ENCODE measurements at places on chromosomes 12 and 14.

DNA sequence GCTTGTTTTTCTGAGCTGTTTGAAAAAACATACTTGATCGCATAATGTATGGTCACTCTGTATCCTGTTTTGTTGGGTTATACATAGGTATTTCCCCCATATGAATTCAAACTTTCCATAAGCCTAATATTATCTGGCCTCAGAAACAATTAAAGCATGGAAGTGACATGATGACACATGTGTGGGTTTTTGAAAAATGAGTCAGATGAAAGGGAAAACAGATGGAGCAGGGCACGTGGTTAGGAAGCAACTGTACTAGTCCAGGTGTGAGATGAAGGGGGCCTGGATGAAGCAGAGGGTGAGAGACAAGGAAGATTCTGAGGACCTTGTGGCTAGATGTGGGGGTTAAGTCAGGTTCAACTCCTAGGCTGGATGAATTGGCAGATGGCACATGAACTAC is 92.7 kb upstream of the DNM1L start:
- no peak for DNase-seq

- peak; percentile 81 for DNase-seq
Observed at GRCh38 chr12:7092229-7092985, at the start of gene C1R. C1R (minus strand) TSS chr12:7092445; CDS start chr12:7092388, 57 bp downstream.

GRCh38 chr12:92860521-92860920 is 68.6 kb downstream of the EEA1 start:
- DNase-seq = no peak

- no peak for DNase-seq
Observed at GRCh38 chr14:75689012-75689411, 28.0 kb downstream of the TTLL5 start.

GRCh38 chr14:82720946-82721345 is 1187.3 kb upstream of the SEL1L start:
- DNase-seq = no peak

GRCh38 chr14:94679937-94680861 is 68.0 kb downstream of the SERPINA3 start:
- no peak for DNase-seq

DNA sequence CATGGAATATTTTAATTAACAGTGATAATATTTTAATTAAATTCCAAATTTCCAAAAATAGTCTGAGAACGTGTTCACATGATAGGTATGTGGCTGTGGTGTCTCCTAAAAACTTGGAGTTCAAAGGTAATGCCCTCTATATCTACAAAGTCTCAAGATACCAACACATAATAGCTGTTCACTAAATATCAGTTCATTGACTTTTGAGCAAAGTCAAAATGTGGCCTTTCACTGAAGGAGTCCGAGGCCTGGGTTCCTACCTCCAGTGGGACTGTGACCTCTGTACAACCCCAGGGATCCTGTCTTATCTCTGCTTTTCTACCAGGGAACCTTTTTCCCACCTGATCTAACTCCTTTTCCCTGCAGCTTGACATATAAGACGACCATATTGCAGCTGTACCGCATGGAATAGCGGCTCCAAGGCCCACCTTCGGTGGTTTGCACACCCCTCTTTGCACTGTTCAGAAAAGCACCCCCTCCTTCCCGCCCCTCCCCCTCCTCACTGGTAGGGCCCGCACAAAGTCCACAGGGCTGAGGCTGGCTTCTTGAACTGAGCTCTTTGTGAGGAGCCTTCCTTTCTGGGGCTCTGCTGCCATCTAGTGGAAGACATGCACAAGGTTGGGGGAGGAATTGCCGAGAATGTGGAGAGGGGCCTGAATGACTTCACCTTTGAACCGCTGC is 3.1 kb downstream of the CCND2 start:
- DNase-seq = peak; percentile 87

- DNase-seq = no peak
Observed at GRCh38 chr14:56811593-56812363, 1.5 kb upstream of the OTX2 start.

GRCh38 chr12:120093592-120094355 is 22.8 kb downstream of the RAB35 start:
- DNase-seq = peak; percentile 92

GRCh38 chr12:102740141-102740955 is 176.7 kb downstream of the PAH start:
- no peak for DNase-seq

DNA sequence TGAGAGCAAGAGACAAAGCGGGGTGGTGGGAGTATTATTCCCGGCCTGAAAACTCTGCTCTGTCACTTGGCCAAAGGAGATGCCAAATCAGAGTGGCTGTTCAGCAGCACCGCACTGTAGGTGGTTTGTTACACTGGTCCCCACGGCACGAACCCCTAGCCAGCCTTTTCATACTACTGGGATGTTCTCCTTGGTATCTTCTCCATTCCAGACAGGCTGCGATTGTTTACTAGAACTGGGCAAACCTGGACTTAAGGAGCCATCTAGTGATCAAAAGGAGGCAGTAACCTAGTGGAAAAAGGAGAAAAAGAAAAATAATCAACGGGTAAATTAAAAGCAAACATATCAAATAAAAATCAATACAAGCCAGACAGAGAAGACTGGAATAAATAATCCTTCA is 58.9 kb upstream of the TMTC2 start:
- DNase-seq = peak; percentile 32

DNA sequence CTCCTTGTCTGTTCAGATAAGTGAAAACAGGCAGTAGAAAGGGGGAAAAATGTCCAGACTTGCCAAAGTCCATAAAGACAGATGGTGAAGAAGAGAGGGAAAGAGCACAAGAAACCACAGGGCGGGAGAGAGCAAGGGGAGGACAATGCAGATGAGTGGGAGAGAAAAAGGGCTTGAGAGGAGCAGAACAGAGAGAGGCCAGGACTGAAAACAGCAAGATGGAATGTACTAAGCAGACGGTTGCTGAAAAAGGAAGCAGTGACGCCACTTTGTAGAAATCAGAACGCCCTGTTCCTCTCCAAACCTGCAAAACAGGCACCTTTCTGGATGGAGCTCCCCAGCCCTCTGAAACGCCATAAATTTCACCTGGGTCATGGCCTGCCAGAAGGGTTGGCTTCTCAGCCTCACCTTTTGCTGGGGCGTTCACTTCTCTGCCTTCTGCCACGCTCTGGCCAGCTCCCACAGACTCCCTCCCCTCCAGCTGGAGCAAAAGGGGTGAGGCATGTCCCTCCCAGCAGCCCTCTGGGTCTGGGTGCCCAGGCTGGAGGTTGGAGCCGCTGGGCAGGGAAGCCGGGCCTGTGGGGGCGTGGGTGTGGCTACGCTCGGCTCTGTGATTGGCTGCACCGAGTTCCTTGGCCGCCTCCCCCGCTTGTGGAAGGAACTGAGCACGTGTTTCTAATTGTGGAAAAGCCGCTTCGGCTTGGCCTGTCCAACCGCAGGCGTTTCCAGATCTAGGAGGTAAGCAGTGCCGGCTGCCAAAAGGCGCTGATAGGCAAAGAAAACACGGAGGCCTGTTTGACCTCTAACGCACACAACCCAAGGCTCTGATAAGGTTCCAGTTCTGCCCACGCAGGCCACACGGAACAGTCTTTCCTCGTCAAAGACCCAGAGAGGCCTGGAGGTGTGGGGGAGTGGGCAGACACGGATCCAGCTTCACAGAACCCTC is 29.3 kb downstream of the SLC7A8 start:
- DNase-seq = peak; percentile 76

- no peak for DNase-seq
Observed at GRCh38 chr14:66015071-66015780, 470.9 kb upstream of the CCDC196 start.

DNA sequence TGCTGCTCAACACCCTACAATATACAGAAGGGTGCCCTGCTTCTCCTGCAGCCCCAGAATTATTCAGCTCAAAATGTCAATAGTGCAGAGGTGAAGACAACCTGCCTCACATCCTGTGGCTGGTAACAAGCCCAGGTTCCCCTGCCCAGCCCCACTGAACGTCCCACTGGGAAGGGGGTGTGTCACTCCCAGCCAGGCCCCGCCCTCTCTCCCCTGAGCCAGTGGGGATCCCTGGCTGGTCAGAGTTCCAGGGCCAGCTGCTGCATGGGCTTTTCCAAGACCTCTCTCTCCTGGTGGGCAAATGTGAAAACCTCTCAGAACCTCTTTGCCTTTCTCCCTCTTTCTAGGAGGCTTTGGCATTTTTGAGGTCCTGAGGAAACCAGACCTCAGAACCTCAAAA is 13.7 kb upstream of the LHX5 start:
- peak; percentile 68 for DNase-seq

DNA sequence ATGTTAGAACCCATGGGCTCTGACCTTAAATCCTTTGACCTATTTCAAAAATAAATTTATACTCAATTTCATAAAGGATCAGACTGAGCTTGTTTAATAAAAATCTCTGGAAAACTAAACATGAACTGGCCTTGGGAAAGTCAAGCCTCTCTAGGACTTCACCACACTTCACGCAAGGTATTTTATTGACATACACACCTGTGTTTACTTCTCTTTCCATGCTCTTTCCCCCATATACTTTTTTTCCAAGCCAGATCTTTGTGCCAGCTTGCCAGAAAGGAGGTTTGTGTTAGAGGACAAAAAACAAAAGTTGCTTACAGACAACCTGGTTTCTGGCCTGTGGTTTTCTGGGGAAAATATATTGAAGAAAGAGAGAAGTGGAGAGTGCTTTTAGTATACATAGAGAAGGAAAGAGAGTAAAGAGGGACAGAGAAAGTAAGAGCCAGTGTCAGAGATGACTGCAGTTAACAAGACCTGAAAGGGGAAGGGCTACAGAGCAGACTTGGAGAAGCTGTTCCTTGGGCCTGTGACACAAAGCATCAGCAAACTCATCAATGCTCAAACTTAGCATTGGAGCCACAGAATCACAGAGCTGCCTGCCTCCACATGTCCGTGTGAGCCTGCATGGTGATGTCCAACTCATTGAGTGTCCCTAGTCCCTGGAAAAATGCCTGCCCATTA is 77.3 kb upstream of the TMTC2 start:
- no peak for DNase-seq

- no peak for DNase-seq
Observed at GRCh38 chr14:81137316-81137715, 83.4 kb downstream of the GTF2A1 start.

GRCh38 chr12:52915637-52916036 is 10.8 kb upstream of the KRT8 start:
- DNase-seq = no peak

DNA sequence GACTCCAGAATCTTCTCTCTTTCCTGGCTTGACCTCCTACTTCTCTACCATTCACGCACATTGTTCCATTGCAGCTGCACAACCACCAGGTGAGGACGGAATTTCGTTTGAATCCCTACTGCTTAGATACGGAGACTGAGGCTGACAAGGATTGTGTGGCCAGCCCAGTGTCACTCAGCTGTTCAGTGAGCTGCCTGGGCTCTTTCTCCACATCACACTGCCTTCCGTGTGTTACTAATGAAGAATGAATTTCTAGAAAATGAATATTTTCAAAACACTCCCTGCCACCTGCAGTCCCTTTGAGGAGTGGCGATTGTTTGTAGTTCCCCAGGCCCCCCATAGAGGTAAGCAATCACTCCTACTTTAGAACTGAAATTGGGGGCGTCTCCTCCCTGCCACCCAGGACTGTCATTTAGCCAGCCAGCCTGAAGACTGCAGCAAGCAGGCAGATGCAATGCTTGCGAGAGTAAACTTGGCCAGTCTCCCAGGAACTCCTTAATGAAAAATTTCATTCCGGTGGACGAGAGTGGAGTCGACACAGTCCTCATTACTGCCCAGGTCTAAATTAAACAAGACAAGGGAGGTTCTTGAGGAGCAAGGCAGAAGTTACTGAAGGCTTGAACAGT is 239.7 kb downstream of the SLC41A2 start:
- DNase-seq = no peak

DNA sequence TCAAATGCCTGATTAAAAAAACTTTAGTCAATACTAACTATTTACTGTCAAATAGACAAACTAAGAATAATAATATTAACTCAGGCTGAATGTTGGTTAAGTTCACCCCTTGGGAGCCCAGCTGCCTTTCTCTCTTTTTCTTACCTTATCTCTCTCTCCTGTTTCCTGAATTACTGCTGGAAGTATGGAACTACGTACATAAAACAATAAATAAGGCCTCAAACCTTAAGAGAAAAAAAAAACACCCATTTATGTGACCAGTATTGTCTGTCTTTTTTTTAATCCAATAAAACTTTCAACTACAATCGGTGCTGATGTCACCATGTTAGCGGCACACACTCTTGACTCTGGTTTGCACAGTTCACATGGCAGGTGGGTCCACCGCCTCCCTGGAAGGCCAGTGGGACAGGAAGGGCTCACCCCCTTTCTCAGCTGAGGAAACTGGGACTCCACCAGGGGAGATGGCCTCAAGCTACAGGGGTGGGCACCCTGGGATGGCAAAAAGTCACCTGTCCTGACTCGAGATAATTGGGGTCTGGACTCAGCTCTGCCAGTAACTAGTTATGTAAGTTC is 21.3 kb downstream of the BCL11B start:
- no peak for DNase-seq

GRCh38 chr14:104735830-104736642 is 12.0 kb downstream of the ADSS1 start:
- DNase-seq = no peak

DNA sequence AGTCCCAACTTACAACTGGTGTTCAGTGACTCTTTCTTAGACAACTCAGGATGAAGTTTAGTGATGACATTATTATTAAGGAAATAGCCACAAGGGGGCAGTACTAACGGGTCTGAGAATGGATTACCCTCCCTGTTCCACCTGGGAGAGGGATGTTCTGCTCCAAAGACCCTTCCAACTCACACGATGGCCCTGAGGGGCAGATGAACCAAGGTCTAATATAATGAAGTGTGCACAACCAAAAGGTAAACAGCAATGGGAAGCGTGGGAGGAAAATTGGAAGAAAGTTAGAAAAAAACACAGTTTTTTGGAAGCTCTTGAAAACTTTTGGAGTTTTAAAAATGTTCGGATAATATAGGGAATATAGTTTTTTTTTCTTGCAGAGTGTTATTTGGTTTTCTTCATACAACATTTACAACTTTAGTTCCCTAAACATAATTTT is 24.0 kb downstream of the FGF6 start:
- peak; percentile 88 for DNase-seq

GRCh38 chr12:4024701-4025100 is 151.5 kb upstream of the PARP11 start:
- no peak for DNase-seq

DNA sequence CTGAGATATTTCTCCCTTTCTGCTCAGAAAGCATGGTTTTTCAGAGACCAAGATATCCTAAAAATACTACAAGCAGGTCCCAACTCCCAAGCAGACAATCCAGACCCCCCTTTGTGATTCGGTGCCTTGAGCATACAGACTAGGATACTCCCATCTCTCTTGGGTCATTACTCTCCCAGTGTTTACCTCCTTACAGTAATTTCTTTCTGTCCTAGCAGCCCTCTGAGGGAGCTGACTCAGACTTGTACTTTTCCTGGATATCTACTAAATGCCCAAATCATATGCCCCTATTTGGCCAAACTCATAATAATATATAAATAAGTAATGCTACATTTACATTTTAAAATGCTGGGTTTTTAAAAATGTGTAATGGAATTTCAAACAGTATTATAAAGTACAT is 355.6 kb downstream of the LRIG3 start:
- DNase-seq = no peak

DNA sequence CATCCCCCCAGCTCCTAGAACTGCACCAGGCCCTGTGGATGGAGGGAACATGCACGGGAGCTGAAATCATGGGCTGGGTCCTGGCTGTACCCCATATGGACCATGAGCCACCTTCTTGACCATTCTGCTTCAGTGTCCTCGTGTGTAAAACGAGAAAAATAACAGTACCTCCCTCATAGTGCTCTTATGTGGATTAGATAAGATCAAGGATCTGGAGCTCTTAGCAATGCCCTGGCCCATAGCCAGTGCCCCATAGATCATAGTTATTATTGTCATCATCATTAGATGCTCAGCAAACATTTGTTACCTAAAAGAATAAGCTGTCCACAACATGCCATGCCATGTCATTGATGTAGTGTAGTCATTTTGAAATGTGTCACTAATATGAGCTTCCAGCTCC is 71.3 kb downstream of the SYNE3 start:
- DNase-seq = no peak

Measured in iPS-NIHi11 (cell line).